NCI-H82 (cell line): ENCODE measurements at places on chromosomes 3 and 15.

DNA sequence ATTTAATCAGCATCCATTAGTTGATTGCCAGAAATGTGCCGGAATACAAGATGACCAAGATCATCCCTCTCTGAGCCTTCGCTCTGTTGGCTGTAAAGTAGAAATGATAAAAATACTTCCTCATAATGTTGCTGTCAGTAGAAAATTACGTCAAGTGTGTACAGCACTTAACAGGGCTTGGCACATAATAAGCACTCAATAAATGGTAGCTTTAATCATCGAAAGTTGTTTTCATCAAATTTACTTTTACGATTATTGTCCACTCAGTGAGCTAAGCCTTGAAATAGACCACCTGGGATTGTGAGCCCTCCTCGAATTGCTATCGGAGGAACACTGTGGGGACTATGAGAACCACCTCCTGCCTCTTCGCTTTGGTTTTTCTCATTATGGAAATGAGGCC is 301.3 kb upstream of the TPRG1 start:
- no peak for DNase-seq

DNA sequence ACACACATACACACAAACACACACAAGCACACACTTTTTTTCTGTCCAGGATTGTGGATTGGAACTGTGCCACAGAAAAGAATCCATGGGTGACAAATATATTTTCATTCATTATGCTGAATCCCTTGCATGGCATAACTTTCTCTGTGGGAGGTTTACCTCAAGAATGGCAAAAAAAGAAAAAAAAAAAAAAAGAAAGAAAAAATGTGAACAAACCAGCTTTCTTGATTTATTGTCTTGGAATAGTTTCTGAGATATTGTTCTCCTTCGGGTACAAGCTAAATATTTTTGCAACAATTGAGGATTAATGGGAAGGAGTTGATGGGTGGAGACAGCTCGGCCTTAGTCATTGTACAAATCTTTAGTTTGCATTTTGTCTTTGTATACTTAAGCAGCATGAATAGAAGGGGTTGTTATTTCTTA is 153.1 kb downstream of the GMNC start:
- DNase-seq: no peak

GRCh38 chr15:63918317-63918672 is 84.5 kb upstream of the HERC1 start:
- no peak for DNase-seq

DNA sequence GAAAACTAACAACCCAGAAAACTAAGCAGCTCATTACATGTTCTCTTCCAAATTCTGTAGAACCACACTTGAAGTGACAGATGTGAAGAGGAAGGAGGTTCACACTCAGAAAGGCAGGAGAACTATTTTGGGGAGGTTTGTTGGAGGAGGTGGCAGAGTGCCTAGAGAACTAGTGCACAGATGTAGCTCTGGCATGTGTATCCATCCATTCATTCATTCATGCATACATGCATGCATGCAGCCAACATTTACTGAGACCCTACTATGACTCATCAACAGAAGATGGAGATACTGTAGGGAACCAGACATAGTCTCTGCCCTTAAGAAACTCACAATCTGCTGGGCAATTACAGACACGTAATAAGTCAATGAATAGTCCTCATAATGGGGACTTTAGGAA is 116.7 kb downstream of the ERC2 start:
- no peak for DNase-seq

- no peak for DNase-seq
Measured at GRCh38 chr3:145942052-145942451, 218.9 kb downstream of the PLOD2 start.
